ENCODE measurements at places on chromosomes 4 and X.

DNA sequence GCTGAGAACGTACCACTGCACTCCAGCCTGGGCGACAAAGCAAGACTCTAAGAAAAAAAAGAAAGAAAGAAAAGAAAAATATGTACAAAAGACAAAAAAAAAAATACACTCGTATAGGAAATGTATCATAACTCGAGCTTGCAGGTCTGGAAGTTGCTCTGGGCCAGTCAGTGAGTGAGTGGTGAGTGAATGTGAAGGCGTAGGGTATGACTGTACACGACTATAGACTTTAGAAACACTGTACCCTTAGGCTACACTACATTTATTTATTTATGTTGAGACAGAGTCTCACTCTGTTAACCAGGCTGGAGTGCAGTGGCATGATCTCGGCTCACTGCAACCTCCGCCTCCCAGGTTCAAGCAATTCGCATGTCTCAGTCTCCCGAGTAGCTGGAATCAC is 29.4 kb downstream of the EVC2 start:
- DNase-seq = no peak

DNA sequence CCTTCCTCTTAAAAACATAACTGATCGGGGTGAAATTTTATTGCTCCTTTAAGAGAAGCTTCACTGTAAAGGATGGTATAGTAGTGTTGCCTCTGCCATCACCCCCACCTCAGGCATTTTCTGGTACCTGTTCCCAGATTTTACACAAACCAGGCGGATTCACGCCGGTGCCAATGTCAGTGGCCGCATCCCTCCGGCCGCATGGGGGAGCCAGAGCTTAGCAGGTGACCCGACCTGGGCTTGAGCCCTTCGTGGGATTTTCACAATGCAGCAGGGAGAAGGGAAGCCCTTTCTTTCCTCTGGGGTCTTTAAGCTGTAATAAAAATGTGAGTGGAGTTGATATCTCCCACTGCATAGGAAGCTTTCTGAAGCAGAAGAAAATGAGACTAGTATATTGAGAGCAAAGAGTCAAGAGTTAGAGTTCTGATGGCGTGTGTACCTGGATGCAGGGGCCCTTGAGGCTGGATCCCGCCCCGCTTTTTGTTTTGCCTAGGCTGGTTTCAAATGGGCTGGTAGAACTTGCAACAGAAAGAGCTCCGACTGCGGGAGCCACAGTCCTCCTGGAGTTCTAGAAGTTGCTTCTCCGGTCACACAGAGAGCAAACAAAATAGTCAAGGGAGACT is 59.4 kb downstream of the POLR2B start:
- no peak for DNase-seq

DNA sequence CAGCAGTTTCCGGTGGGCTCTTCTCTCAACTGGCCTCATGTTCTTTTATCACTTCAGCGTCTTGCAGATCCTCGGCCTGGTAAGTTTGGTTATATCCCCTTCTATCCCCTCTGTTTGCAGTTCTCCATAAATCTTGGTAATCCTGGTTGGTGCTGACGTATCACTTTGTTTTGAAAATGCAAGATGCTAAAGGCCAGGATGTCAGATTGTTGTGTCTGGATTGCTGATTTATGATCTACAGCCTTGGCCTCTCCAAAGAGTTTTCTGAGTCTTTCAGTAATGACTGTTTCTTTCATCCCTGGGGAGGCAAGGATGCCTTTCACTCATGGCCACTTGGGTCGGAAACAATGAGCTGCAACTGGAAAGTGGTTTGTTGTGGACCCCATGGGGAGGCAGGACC is 146.4 kb downstream of the AMMECR1 start:
- DNase-seq = no peak

DNA sequence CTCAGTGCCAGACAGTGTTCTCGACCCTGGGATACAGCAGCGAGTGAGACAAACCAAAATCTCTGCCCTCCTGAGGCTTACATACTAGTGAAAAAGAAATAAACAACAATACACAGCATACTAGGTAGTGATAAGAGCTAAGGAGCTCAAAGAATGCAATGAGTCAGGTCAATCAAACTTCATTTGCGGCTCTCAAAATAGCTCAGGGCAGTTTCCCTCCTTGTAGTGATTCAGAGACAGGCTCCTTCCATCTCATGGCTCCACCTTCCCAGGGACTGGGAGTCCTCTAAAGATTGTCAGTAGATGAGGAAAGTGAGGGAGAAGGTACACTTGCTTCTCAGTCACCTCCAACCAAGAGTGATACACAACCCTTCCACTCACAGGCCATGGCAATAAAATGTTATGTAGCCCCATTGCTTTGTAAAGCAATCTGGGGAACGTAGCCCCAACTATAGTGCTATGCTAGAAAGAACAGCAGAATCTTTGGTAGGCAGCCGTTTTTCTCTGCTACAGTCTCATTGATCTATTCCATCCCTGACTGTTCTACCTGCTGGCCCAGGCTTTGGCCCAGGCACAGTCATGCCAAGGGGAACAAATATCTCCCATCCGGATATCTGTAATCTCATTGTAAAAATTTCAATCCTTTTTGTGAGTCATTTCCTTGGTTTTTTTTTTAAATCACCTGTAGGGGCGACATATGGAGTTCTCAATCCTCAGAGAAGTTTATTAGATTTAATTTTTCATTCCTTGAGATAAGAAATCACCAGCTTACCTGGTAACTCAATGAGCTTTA is 183.1 kb upstream of the S100G start:
- DNase-seq = no peak

DNA sequence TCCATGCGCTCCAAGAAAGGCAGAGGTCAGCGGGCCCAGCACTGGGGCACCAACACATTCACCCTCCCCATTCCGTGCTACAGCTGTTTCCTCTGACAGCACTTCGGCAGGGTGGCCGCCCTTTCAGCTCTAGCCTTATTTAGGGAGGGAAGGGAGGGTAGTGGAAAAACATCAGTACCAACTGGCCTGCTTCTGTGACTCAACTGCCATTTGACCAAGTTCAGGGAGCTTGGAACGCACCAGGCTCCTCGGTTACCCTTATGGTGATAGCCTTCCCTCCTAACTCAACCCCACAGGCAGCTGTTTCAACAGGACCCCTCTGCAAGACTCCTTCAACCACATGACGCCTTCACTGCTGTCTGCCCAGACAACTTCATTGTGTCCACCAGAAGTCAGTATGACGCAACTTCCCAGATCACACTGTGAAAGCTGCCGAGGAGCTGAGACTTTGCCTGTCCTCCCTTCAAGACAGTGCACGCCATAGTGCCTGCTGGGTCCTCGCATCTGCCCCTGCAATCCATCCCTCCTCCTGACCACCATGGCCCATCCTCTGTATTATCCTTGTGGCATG is 132.2 kb downstream of the AFAP1 start:
- no peak for DNase-seq

GRCh38 chr4:41799126-41799525 is 50.6 kb upstream of the PHOX2B start:
- DNase-seq = no peak

DNA sequence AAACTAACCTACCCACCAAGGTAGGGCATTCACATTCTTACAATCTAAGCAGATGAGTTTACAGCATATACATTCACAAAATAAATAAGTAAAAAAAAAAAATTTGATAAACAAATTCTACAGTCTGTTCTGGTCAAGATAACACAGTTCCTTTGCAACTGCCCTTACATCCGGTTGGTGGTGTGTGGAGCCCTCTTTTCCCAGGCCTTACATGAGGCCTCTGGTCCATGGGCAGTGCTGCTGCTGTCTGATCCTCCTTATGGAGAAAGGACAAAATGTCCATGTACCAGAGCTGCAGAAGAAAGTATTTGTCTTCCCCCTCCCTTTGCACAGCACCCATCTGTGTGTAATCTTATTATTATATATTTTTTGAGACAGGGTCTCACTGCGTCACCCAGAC is 2.2 kb upstream of the SEPTIN11 start:
- no peak for DNase-seq

GRCh38 chrX:103536071-103536470 is 16.8 kb upstream of the RAB40A start:
- no peak for DNase-seq

DNA sequence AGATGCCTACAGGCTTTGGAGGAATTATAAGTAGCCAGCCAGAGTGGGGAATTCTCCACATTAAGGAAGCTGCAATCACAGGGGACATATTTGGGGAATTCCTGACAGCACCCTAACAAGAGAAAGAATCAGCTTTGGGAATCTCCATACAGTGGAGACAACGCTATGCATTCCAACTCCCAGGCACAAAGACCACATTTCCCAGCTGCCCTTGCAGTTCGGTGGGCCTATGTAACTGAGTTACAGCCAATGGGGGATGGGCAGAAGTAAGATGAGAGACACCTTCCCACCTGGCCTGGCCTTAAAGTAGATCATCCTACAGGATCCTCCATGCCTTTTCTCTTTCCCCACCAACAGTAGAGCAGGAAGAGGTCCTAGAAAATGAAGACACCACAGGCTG is 43.4 kb upstream of the CCKAR start:
- DNase-seq = no peak

GRCh38 chrX:8849458-8849857 is 48.3 kb upstream of the FAM9A start:
- DNase-seq = no peak

DNA sequence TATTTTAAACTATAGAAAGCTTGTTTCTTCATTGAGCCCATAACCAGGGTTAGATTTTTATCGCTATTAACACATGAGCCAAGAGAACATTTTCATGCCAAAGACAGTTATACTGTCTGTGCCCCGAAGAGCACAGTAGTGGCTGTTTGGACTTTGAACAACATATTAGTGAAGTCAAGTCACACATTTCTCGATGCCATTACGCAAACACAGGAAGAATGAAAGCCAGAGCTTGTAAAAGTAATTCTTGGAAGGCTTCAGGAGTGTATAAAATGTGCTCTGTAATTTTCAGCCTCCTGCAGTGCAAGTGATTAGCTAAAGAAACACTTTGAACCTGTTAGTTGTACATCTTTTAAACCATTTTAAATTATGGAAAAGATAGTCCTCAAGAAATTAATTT is 590.7 kb upstream of the PITX2 start:
- no peak for DNase-seq

GRCh38 chr4:139209470-139210063 is 32.5 kb upstream of the ELF2 start:
- DNase-seq = no peak

- no peak for DNase-seq
Observed at GRCh38 chrX:68439341-68439740, 6.0 kb upstream of the OPHN1 start.

DNA sequence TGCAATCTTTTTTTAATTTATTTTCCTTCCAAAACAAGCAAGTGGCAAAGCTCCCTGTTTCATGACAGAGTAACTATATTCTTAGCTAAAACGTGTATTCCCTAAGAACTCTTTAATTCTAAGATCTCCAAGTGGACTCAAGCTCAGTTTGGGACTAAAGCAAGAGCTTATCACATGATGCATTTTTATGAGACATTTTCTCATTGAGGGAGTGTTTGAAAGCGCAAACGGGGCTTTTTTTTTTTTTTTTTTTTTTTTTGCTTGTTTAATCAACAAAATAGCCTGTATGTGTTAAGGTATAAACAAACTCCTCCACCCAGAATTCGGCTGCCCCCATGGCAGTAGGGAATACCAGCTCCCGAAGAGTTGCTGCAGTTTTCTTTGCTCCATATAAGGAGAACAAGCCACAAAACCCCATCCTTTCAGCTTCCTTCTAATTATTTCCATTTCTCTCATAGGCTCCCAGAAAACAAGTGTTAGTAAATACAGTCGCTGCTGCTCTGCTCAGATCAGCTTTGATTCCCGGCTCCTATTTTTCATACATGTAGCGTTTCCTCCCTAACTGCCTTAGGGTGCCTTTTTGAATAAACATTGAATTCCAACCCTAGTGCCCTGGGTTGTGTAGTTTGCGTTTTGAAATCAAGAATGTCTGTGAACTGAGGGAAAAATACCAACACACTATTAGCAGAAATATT is 669 bp upstream of the PPARGC1A start:
- DNase-seq = no peak

- no peak for DNase-seq
Observed at GRCh38 chrX:35098419-35098818, 155.8 kb downstream of the FAM47B start.

- no peak for DNase-seq
Observed at GRCh38 chr4:140195806-140196205, 41.8 kb upstream of the MAML3 start.

GRCh38 chr4:769511-769910 is 56.4 kb downstream of the CPLX1 start:
- DNase-seq = no peak

DNA sequence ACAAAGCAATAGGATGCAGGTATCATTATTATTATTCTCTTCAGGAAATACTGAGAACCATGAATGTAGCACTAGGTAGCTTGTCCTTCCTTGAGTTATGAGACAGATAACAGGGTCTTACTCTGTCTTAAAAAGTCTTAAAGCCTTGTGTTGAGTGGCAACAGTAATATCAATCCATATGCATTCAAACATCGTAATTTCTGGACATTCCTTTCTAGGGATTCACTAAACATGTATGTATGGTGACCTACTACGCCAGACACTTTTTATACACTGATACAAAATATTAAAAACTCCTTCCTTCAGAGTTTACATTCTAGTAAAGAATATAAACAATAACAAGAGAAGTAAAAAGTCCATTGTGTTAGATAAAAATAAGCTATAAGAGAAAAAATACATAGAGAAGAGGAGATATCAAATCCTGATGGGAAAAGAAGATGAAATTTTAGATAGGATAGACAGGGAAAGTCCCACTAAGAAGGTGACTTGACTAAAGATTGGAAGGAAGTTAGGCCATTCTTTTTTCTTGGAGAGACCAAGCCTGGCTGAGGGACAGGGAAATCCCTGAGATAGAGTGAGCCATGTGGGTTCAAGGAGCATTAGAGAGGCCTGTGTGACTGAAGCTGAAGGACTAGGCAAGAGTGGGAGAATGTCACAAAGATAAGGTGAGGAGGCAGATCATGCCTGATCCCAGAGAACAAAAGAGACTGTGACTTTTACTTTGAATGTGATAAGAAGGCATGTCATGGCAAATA is 5.0 kb upstream of the DDX60L start:
- DNase-seq = no peak

- no peak for DNase-seq
Observed at GRCh38 chrX:5646818-5647217, 581.8 kb downstream of the NLGN4X start.

- no peak for DNase-seq
Observed at GRCh38 chrX:119121341-119121740, 6.3 kb downstream of the KIAA1210 start.

GRCh38 chrX:115518113-115518512 is 42.9 kb upstream of the PLS3 start:
- DNase-seq = no peak

DNA sequence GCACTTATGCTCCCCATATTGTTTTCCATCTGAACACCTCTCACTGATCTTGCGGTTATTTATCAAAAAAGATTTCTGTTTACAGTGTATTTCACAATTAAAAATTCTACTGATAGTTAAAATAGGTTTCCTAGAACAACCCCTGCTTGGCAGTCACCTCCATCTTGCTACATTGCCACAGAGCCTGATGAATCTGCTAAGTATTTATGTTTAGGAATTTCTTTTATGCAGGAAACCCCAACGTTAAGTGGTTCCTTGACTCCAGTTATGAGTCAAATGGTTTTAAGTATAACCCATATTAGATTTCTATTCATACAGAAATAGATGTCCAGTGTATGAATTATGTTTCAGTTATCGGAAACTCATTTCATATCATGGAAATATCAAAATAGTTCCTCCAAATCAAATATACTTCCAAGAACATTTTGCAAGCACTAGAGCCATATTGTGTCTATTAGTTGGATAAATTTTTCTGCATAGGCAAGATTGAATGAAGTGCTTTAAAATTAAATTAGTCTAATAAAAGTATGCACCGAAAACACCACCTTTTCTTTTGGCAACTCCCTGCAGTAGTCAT is 20.6 kb downstream of the GALNT7 start:
- DNase-seq = no peak

- no peak for DNase-seq
Observed at GRCh38 chr4:3168029-3168428, 80.9 kb upstream of the MSANTD1 start.

GRCh38 chrX:5632061-5632614 is 596.5 kb downstream of the NLGN4X start:
- DNase-seq = no peak
